ENCODE measurements at places on chromosomes 7 and 10.

DNA sequence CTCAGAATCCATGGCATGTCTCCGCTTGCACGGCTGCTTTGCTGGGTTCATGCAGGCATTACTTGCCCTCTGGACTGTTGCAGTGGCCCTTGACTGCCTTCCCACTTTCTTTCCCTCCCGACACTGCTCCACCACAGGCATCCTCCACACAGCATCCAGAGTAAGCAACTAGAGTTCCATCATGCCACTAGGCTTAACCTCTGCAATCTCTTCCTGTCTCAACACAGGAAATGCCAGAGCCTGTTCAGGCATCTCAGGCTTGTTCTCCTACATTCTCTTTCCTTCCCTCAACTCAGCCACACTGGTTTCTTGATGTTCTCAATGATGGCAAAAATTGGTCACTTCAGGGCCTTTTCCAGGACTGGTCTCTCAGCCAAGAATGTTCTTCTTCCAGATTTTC lies 284.5 kb upstream of the KLF6 start:
- no peak for DNase-seq

DNA sequence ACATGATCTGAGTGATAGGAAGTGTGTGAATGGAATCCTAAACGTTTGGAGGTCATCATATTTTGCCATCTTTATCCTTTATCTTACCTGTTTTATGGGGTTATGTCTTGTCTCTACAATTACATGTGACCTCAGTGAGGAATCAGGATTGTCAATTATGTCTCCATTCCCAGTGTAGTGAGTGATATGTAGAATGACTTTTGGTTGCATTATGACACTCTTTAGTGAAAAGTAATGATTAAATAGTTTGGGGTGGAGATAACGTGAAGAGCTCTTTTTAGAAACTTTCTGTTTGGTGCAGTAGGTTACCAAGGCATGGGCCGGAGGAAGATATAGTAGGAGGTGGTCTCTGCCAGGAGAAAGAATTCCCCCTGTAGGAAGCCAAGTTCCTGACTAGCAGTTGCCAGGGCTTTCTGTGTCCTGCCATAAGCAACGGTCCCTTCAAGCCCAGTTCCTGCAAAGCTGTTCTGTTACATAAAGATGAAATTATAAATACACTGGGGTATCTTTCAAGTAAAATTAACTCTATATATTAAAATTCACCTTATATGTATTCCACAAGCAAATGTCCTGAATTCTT lies 228.2 kb downstream of the NSUN6 start:
- DNase-seq: no peak

DNA sequence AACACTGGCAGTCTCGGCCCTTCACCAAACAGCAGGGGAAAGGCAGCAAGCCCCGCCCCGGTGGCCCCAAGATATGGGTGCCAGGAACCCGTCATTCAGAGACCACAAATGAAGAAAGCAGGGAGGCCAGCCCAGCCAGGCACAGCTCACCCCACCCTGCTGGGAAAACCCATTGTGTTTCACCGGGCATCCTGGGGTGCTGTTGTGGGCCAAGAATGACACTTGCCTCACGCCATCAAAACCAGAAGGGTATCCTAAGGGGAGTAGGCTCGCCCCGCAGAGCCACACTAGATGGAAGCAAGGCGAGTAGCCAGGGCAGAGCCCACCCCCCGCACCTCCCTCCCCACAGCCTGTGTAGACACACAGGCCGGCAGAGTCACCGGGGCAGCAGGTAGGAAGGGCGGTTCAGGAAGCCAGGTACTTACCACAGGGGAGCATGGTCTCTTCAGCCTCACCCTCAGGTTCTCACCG lies 72.5 kb upstream of the KCNMA1 start:
- no peak for DNase-seq

- no peak for DNase-seq
Measured at GRCh38 chr10:48501226-48501625, 103.6 kb downstream of the ARHGAP22 start.

GRCh38 chr10:47040041-47040491 lies 128.8 kb downstream of the PTPN20 start:
- no peak for DNase-seq

GRCh38 chr10:79425074-79425532 lies 20.3 kb downstream of the ZCCHC24 start:
- DNase-seq: no peak

DNA sequence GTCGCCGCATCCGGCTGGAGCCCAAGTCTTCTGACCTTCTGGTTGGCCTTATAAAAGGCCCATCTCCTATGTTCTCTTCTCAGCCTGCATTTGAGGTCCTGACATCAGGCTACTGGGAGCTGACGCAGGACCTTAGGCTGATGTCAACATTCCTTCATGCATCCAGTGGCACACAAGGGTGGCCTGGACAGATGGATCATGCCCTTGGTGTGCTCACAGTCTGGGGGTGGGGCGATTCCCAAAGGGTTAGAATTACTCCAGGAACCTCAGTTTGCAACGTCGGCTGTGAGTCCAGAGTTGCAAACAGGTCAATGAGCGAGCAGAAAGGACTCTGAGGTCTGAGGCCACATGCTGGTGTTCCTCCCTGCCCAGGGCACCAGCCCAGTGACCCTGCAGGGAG lies 8.2 kb upstream of the CLIP2 start:
- DNase-seq: no peak

- DNase-seq: no peak
Measured at GRCh38 chr10:118463740-118464139, 121.6 kb upstream of the FAM204A start.

DNA sequence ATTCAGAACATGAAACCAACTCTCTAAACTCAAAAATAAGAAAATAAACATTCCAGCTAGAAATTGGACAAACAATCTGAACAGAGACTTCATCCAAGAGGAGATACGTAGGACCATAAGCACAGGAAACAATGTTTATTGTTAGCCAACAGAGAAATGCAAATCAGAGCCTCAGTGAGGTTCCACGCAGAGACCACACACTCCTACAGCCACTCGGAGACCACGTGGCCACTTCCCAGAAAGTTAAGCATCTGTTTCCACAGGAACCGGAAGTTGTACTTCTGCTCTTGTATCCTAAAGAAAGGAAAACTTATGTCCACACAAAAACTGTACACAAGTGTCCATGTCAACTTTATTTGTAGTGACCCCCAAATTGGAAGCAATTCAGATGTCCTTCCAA lies 214.8 kb downstream of the MGMT start:
- DNase-seq: no peak
